Umbilical cord (tissue), 2 donors: ENCODE measurements at places on chromosomes 13 and 19.

- DNase-seq: no peak
These were observed 2.0 kb downstream of the LRRC4B start for GRCh38 chr19:50565984-50566903.

DNA sequence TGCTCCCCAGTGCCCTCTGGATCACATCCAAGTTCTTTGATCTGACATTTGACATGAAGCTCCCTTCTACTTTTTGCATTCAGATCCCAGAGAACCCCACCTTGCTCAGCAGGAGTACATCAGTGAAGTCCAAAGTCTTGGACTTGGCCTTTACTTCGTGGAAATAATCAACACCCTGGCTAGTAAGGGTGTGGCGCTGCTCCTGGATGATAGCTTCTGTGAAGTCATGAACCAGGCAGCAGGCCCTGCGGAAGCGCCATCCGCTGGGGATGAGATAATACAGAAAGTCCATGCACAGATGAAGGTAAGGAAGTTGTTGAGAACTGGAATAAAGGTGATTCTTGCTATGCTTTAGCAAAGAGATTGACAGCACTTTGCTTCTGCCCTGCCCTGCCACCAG lies 43.2 kb downstream of the OR10H4 start:
- DNase-seq: no peak

DNA sequence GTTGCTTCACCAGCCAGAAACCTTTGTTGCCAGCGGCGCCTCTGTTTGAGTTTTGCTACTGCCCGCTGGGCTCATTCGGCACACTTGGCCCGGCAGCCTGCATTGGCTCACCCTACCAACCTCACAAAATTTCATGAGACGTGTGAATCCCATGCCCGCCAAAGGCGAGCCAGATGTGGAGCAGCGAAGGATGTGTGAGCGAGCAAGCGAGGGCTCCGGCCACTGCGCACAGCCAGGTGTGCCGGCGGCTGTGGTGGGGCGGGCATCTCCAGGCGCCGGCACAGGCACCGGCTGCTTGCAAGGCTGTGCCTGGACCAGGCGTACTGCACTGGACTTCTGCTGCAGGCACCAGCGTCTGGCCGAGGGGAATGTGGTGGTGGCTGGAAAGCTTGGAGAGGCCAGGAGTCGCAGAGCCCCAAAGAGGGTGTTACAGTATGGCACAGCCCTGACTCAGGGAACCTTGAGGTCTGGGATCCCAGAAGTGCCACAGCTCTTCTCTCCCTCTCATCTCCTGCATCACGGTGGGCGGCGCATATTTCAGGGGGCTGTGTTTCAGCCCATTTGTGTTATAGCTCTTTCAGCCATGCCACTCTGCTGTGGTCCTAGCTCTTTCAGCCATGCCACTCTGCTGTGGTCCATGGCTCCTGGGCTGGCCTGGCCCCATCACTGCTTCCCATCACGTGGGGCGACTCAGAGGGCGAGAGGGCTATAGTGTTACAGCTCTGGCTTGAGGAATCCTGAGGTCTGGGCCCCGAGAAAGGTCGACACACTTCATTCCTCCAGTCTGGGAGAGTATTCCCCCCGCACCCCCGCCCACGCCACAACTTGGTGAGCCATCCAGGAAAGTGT lies 592.0 kb upstream of the SLITRK5 start:
- DNase-seq: no peak

GRCh38 chr13:68690567-68690966 lies 1417.1 kb upstream of the ATXN8OS start:
- DNase-seq: no peak

- DNase-seq: peak; percentile 79
These were observed 6.4 kb downstream of the KLF16 start for GRCh38 chr19:1856698-1857603.
